ENCODE measurements at places on chromosomes 3 and 15.

- DNase-seq = peak; percentile 52
Observed at GRCh38 chr3:16362770-16363169, 97.8 kb downstream of the OXNAD1 start.

DNA sequence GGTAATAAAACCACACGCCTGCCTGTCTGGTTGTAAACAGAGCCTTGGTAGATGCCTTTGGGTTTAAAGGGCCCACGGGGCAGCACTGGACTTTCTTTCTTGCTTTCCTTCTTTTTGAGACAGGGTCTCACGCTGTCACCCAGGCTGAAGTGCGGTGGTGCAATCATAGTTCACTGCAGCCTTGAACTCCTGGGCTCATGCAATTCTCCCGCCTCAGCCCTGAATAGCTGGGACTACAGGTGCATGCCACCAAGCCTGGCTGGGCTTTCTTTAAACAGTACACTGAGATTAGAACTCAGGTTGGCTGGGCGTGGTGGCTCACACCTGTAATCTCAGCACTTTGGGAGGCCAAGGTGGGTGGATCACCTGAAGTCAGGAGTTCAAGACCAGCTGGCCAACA lies 42.2 kb downstream of the POC1A start:
- DNase-seq = no peak

- DNase-seq = peak; percentile 47
Observed at GRCh38 chr3:45896956-45897355, 10.6 kb downstream of the CCR9 start.

- DNase-seq = no peak
Observed at GRCh38 chr15:74250266-74250665, 14.1 kb downstream of the CCDC33 start.

- DNase-seq = peak; percentile 77
Observed at GRCh38 chr3:117399311-117400078, 689.9 kb downstream of the TUSC7 start.

- DNase-seq = no peak
Observed at GRCh38 chr15:84638103-84638502, 16.0 kb downstream of the WDR73 start.

GRCh38 chr15:67521783-67522568 lies 1.0 kb downstream of the C15orf61 start:
- DNase-seq = no peak

DNA sequence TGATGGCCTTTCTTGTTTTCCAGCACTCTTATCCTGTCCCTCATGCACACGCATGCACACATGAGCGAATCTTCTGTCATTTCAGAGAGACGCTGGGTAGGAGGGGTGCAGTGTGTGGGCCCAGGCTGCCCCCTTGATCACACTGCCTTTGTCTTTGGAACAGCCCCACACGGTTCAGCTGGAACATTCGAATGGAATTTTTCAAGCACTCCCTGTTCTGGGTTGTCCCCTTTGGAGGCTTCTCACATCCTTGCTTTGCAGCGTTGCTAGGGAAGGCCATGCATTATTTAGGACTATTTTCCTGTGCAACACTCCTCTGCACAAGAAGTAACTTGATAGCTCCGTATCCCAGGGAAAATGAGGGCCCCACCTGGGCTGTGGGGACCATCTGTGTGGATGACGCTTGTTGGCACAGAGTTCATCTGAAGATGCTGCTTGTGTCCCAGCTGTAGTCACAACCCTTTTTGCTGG lies 78.4 kb downstream of the SPSB4 start:
- DNase-seq = no peak

DNA sequence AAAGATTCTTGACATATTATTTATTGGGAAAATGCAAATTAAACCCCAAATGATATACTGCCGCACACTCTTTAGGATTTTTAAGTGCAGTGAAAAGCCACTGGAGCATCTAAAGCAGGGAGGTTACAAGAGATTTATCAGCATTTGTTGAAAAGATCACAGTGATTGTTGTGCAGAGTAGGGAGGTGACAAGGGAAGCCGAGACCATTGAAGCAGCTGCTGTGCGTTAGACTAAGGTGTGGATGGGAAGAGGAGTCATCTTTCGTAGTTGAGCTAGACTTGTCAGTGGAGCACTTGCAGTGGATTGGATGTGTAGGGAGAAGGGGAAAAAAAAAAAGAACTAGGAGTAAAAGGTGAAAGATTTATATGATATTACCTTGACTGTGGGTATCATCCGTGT lies 854.6 kb downstream of the NTRK3 start:
- no peak for DNase-seq

- peak; percentile 81 for DNase-seq
Observed at GRCh38 chr15:100873029-100873677, 6.5 kb upstream of the ALDH1A3 start.

DNA sequence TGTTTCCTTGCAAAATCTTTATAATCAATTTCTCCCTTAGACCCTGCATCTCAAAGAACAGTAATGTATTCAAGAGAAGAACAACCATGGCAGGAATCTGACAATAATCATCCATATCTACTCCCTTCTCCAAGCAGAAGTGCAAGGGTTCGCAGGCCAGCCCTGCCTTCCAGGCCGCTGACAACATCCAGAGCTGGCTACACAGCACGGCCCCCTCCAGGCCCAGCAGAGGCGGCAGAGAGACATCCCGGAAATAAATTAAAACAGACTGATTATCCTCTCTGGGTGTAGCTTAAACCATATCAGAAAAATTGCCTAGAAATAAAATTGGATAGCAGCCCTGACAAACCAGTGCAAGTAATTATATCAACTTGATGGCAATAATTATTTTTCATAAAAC lies 223.3 kb downstream of the FAM43A start:
- DNase-seq = no peak

DNA sequence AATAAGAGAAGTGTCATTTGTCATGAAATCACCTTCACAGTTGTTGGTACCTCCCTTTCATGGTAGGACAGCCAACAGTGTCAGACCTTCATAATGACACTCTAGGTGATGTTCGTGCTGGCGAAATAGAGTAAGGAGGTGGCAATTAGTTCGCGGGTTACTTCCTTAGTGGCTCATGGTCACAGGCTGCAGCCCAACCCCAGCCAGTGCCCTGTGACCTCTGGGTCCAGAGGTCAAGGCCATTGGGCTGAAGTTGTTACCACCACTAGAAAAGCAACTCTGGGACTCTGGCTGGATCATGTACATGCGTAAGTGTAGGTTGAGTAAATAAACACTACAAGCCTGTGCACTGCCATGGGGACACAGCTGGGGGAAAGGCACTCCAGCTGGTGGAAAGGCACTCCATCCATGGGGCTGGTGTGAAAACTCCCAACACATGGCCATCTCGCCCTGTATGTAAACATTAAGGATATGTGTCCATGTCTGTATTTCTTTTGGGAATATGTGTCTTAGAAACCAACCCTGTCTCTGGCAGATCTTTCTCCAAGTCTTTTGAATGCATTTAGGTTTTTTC lies 106.7 kb downstream of the RYK start:
- no peak for DNase-seq

DNA sequence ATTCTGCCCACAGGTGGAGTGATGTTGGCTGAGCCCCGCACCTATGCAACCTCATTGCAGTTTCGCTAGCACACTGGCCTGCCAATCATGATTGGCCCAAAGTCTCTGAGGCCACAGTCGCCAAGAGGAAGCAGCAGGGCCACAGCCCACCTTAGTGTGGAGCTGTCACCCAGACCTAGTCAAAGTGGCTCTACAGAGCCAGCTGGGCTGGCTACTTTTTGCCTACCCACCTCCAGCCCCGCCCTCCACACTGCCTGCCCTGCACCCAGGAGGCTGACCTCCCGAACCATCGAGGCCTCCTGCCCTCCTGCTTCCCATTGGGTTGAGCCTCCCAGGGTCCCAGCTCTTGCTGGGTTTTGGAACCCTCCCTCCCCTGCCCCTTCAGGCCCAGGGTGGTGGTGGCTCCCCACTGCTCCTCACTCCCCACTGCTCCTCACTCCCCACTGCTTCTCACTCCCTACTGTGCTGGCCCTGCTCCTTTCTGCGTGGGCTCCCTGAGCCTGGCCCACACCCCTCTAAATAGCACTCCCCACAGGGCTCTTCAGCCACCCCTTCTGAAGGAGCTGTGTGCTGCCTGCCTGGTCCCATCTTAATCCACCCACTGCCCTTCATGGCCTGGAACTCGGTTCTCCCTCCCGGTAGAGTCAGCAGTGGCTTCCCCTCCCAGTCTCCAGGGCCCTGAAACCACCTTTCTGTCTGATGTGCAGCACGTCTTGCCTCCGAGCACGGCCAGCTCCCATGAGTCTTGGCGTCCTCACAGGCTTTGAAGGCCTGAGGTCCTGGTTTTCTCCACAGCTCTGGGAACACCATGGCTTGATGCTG lies 89.3 kb downstream of the WNT7A start:
- DNase-seq = no peak

DNA sequence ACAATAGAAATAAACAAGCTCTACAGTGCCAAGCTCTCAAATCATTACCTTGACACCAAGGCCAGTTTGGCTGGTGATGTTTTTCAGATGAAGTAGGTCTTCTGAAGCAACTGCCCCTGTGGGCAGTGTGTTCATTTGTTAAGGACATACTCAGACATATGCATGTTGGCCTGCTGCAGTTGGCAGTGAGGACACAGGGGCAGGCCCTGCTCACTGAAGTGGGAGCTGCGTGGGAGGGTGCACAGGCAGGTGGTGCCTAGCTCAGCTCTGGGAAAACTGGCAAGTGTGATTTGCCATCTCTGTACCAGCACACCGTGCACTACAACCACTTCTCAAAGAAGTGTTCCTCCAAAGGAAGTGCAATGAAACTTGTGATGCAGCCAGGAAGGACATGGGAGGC lies 28.5 kb upstream of the SNRK start:
- DNase-seq = no peak

DNA sequence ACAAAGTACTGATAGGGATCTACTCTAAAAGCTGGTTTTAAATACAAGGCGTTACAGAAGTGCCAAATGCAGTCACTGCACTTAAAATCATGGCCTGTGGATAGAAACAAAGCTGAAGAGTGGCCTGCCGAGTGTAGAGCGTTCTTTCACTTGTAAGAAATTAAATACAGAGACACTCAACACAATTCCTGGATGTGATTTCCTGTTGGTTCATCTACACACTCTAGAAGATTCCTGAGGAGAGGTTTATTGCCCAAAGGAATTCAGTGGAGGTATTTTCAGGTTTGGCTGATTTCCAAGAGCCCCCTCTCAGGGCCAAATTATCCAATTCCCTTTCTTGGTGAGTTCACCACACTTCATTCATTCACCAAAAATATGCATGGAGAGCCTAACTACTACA lies 200.3 kb upstream of the IL12A start:
- peak; percentile 88 for DNase-seq

DNA sequence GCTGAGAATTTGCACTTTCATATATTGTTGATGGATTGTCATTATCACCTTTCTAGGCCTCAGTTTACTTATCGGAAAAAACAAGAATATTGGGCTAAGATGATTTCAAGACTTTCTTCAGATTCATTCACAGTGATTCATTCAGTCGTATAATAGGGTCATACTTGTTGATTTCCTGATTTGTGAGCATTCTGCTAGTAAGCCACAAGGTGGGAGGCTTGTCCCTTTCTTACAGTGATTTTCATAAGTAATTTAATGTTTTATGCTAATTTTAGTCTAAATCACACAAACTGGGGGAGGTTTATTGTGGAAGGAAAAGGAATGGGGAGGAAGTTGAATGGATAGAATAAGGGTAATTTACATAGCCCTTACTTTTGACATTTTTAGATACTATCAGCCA lies 126.8 kb upstream of the GOLGA6L4 start:
- peak; percentile 8 for DNase-seq

GRCh38 chr3:160883373-160883772 lies 127.3 kb downstream of the PPM1L start:
- no peak for DNase-seq

DNA sequence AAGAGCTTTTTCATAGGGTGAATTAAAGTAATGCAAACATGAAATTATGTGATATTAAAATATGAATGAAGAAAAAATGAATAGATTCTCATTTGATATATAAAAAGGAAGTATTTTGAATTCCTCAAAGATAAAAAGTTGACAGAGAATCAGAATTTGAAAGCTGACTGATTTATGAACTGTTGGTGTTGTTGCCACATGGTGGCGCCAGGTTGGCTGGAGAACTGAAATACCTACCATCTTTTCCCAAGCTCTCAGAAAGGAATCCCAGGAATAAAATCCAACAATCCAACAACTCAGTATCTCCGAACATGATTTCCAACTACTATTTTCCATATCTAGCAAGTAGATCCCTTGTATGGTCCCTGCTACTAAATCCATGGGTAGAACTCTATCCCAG lies 3.1 kb downstream of the MYRIP start:
- no peak for DNase-seq

DNA sequence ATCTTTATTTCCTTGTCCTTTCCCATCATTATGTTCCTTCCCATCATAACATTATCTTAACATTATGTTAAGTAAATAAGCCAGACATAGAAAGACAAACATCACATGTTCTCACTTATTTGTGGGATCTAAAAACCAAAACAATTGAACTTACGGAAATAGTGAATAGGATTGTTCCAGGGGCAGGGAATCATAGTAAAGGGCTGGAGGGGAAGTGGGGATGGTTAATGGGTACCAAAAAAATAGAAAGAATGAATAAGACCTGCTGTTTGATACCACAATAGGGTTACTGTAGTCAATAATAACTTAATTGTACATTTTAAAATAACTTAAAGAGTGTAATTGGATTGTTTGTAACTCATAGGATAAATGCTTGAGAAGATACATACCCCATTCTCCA lies 36.7 kb upstream of the MBNL1 start:
- DNase-seq = no peak

GRCh38 chr3:12268049-12268735 lies 20.7 kb upstream of the PPARG start:
- DNase-seq = no peak

DNA sequence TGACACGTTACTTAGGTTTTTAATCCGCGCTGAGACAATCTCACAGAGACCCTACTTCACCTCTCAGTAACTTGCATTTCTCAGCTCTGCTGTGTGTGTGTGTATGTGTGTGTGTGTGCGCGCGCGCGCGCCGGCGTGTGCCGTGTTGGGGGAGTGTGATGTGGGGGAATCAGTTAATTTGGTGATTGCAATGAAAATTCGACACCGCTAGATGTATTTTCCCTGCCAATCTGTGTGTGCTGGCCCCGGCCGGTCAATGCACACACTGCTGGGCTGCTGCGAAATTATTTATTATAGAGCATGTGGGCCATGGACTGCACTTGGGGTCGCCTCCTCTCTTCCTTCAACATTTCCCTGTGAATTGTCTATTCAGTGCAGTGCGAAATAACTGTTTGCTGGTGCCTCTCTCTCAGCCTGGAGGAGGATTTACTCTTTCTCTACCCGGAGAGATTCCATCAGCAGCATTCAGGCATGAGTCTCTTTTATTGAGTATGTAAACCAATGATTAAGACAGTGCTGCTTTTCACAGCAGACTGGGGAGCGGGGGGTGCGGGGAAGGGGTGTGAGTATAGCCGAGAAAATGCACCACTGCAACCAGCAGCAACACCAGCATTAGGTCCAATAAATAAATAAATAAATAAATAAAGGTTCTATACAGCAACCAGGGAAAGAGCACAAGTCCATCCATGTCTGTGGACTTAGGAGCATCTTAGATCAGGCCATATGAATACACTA lies 2.9 kb downstream of the CADM2 start:
- no peak for DNase-seq

DNA sequence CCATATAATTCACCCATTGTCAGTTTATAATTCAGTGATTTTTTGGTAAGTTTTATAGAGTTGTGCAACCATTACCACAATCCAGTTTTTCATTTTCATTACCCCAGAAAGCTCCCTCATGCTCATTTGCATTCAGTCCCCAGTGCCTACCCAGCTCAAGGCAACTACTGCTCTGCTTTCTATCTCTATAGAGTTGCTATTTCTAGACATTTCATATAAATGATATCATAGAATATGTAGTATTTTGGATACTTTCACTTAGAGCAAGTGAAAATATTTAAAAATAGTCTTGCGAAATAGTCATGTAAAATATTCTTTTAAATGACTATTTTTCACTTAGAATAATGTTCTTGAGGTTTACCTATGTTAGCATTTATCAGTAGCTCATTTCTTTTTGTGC lies 42.1 kb downstream of the ZNF654 start:
- DNase-seq = peak; percentile 28

All from fibroblast of skin of scalp (primary cell).